ENCODE measurements at places on chromosomes 11 and 22.

DNA sequence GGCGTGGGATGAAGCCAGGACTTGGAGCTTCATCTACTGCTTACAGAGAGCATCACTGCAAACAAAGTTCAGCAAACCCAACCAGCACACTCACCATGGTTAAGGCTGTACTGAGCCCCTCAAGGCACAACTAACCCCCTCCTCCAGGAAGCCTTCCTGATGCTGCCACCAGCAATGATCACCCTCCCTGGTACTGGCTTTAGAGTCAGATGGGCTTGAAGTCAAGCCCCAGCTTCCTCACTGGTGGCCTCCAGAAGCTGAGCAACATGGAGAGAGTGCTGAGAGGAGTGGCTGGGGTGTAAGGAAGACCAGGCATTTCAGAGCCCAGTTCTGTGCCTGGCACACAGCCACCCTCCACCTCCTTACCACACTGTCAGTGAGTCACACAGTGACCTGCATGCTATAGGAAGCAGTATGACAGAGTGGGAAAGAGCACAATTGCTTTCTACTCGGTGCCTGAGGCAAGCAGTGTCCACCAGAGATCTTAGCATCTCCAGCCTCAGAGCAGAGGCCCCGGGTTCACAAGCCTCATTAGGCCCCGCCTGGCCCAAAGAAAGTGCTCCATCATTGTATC is 24.7 kb upstream of the BAIAP2L2 start:
- DNase-seq = peak; percentile 84

DNA sequence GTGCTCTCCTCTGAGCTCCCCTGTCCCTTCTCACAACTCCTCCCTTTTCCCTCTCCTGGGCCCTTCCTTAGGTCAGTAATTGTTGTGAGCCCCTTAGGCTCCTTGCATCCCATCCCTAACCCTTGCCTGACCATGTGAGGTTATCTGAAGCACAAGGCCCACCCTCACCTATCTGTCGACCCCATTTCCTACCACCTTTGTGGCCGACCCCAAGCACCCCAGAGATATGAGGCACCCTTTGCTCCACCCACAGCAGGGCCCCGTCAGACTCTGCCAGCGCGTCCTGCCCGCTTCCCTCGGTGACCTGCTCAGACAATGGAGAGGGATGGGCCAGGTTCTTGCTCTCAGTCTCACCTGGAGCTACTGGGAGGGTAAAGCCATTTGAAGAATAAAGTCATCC is 1.3 kb downstream of the GNG3 start:
- DNase-seq = no peak

- no peak for DNase-seq
These were observed 413.4 kb upstream of the LRRC4C start for GRCh38 chr11:41872870-41873269.

- DNase-seq = peak; percentile 91
These were observed 28.3 kb downstream of the SERHL2 start for GRCh38 chr22:42581762-42582716.

- no peak for DNase-seq
These were observed 37.3 kb downstream of the C11orf58 start for GRCh38 chr11:16775614-16776283.

GRCh38 chr11:73249304-73249703 is 22.8 kb upstream of the P2RY6 start:
- no peak for DNase-seq

All from AG08396 (cell line).